ENCODE measurements at places on chromosomes 3 and 15. TPM values are rescaled to one million over a fixed set of nuclear protein-coding genes. Genes with fewer than 3 reads are reported as not detected.
A peak's percentile ranks its signal among the peaks of the same experiment; 100 is the strongest.

The CTXN2 gene
- not detected for total RNA-seq

- DNase-seq, result no peak
Measured at GRCh38 chr3:128231606-128232005, 78.3 kb downstream of the EEFSEC start.

DNA sequence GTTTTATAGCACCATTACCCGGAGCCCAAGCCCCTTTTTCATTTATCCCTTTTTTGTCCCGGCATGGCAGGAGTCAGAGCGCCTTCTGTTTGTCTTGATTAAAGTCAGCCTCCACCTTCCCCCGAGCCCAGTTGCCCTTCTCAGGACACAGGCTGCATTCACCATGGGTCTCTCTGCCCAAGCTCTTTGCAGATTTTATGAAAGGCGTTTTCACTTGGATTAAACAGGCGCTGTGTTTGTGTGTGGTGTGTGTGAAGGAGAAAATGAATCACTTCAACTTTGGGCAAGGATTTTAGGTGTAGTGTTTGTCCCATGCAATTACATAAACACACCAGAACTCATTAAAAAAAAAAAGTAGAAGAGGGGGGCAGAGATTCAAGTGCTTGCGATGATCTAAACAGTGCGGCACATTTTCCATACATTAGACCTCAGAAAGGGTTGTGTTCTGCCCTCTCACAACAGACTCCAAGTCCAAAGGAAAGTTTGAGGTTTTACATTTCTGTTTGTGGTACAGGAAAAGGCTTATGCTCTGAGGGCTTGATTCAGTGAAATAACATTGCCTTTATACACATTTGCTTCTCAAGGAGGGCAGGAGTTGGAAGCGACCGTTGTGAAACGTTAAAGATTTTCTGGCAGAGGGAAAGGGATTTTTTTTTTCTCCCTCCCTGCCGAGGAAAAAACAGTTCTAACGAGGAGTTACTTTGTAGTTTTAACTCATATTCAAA is 14.5 kb upstream of the IL16 start:
- DNase-seq, result no peak

GRCh38 chr15:35087759-35088158 is 2.7 kb upstream of the NANOGP8 start:
- DNase-seq, result no peak

The GUCA1C gene
- not detected for total RNA-seq

The SLC15A2 gene
- total RNA-seq, result 1.3 TPM

The ANKRD34C gene
- not detected for total RNA-seq

- DNase-seq, result peak; percentile 69
Measured at GRCh38 chr3:12175844-12176453, 17.2 kb upstream of the TIMP4 start.

The GRK7 gene
- total RNA-seq, result not detected

The CFAP44 gene
- 1.8 TPM for total RNA-seq

DNA sequence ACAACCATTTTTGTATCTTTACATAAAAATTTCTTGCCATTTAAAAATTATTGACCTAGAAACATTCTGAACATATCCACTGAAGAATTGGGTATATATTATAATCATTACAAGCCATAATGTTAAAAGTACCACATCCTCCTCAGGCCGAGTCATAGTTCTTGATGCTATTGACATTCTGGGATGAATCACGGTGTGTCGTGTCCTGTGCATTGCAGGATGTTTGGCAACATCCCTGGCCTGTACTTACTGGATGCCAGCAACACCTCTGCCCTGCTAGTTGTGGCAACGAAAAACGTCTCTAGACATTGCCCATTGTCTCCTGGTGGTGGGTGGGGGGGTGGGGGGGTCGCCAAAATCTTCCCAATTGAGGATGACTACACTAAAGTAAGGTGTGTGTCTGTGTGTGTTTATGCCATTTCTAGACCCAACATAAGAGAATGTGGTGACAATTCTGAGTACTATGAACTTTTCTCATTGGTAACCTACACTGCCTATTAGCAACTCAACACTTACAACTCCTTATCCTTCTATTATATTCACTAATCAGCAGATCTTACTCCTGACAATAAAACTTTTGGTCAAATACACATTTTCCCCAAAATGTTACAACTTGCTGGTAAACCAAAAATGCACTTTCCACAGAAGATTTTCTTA is 471.6 kb downstream of the FOXP1 start:
- no peak for DNase-seq

- no peak for DNase-seq
Measured at GRCh38 chr3:66400411-66401156, 100.2 kb downstream of the LRIG1 start.

The MYO5C gene
- 10.2 TPM for total RNA-seq

DNA sequence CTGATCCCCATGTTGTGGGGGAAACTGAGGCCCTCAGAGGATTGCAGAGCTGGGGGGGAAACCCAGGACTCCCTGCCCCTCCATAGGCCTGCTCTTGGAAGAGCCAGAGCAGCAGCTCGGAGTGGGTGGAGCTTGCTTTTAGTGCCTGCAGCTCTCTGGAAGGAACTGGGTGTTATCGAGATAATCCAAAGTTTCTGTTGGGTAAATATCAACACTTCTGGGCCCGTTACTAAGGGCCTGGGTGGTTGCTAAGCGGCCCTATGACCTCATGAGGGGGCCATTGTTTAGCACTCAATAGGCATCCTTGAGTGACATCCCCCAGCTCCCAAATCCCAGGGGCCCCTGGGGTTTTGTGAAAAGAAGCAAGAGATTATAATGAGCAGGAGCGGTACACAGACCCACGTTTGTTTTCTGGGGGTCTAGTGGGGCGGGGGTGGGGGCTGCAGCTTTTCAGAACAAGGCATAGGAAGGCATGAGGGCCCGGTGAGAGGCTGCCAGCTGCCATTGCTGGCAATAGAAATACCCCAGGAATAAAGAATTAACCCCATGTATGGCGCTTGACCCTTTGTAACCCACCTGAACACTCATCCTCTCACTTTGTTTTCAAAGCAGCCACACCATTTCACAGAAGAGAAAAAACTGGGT is 48.3 kb upstream of the ATP2B2 start:
- DNase-seq, result no peak

The ELP6 gene
- 10.1 TPM for total RNA-seq

DNA sequence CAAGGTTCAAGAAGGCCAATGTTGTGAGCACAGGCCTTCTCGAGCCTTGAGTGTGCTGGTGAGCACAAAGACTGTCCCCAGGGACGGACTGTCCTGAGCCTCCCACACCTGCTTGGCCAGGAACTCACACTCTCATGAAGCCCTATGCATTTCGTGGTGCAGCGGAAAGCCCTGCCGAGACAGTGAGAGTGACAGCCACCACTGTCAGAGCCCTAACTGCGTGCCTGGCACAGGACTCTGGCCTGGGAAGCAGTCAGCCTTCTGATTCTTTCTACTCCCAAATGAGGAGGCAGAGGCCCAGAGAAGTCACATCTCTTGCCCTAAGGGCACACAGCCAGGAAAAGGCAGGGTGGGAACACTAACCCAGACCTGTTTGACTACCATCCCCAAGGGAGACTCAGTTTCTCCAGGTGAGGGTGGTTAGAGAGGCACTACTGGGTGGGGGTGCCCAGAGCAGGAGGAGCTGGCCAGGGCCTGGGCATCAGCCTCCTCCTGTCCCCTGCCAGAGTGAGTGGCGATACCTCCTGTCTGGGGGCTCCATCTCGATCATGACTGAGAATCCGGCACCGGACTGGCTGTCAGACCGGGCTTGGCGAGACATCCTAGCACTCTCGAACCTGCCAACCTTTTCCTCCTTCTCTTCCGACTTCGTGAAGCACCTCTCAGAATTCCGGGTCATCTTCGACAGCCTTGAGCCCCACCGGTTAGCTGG is 50.8 kb downstream of the SEMA3G start:
- peak; percentile 8 for DNase-seq

- no peak for DNase-seq
Measured at GRCh38 chr3:71372911-71373637, 210.5 kb downstream of the FOXP1 start.

DNA sequence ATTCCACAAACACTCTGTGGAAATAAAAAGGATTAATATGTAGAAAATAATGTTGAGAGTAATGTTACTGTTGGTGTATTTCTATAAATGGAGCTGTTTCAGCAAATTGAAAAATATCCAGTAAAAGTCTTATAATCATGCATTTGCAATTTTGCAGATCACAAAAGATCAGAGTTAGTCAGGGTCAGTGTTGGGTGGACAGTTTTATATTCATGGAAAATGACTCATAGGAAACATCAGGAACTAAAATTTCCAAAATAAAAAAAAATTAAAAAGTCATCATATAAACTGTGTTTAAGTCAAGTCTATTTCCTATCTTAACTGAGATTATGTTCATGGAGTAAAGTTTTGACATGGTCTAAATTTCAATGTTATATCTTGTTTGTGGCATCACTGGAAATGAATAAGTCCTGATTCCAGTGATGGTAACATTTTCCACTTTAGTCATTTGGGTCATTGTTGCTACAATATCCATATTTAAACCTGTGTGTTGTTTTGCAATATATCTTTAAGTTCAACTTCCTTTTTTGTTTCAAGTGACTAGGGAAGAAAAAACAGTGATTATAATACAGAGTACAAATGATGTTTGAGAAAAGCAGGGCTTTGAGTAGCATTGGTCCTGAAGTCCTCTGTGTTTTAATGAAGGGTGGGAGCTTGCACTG is 37.8 kb downstream of the MITF start:
- no peak for DNase-seq

The ZCWPW2 gene
- total RNA-seq, result not detected

DNA sequence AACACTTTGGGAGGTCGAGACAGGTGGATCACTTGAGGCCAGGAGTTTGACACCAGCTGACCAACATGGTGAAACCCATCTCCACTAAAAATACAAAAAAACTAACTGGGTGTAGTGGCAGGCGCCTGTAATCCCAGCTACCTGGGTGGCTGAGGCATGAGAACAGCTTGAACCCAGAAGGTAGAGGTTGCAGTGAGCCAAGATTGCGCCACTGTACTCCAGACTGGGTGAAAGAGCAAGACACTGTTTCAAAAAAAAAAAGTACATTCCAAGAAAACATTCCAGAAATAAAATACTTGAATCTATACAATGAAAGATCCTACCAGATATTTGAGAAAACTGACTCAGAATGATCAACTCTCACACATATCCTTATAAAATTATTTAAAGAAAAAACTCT is 30.4 kb downstream of the TFDP2 start:
- DNase-seq, result no peak

DNA sequence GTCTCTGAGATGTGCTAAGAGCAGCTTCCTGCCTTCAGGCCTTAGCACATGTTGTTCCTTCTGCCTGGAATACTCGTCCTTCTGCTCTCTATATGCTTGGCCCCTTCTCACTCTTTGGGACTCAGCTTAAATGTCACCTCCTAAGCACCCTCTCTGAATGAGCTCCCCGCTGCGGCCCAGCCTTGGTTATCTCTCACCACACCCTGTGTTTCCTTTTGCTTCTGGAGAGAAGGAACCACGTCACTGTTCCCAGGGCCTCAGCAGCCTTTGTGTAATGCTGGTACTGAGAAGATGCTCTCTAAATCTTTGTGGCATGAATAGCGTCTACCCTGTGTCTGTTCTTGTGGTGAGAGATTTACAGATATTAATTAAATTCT is 2.2 kb downstream of the FAH start:
- no peak for DNase-seq

The CD86 gene
- total RNA-seq, result 5.2 TPM

The PIF1 gene
- total RNA-seq, result 0.11 TPM

The GASK1A gene
- 7.7 TPM for total RNA-seq

DNA sequence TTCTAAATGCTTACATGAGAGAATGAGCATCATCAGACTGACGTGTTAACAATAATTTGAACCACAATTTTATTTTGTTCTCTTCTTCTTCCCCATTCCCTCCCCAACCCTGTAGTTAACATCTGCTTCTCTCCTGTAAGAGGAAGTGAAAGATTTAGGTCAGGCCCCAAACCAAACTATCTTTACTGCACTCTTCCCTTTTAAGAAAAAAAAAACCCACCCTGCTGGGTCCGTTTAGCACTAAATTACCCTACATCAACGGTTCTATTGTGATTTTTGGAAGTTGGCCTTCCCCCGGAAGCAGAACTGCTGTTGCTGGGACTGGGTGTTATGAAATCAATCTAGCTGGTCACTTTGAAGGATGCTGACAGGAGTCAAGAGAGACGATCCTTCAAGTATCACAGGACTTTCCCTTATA is 49.4 kb downstream of the NFKBIZ start:
- DNase-seq, result no peak
